Iris pigment epithelial cell (primary cell): ENCODE measurements at places on chromosomes 3 and 15.

DNA sequence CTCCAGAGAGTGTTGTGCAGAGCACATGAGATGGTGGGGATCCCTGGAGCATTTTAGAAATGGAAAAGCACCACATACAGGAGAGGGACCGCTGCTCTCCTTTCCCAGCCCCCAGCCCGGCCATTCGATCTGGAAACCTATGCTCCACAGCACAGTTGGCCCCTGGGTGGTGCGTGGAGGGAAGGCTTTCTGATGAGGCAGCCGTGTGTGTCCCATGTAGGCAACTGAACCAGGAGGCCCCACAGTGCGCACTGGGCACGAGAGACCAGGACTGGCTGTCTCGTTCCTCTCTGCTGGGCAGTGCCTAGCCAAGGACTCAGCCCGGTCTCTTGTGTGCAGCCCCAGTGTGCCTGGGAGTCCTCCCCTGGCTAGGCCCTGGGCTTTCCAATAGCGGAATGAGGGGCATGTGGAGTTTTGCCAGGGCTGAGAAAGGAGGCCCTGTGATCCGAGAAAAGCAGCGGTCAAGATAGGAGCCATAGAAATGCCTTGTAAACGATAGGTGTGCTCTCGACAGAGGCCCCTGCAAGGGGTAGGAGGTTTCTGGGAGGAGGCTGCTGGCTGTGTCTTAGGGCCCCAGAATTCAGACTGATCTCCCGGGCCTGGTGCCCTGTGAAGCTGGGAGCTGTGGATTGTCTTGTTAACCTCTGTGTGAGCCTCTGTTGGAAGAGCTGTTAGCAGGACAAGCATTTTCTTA is 39.0 kb downstream of the CHDH start:
- no peak for DNase-seq

DNA sequence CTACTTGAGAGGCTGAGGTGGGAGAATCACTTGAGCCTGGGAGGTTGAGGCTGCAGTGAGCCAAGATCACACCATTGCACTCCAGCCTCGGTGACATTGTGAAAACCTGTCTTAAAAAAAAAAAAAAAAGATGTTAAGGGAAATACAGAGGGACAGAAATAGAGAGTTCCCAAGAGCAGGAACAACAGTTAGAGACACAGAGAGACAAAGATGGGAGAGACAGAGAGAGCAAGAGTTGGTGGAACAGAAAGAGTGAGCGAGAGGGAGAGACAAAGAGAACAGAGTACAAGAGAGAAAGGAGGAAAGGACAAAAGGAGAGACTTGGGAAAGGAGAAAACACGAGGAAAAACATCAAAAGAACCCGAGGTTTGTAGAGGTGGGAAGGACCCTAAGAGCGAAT is 35.8 kb downstream of the BHLHE40 start:
- DNase-seq, result no peak

- no peak for DNase-seq
Measured at GRCh38 chr15:90902840-90903732, at the start of gene MAN2A2. Gene MAN2A2, plus strand, starts transcription at chr15:90903302. Its CDS starts 906 bp downstream, at chr15:90904208.

DNA sequence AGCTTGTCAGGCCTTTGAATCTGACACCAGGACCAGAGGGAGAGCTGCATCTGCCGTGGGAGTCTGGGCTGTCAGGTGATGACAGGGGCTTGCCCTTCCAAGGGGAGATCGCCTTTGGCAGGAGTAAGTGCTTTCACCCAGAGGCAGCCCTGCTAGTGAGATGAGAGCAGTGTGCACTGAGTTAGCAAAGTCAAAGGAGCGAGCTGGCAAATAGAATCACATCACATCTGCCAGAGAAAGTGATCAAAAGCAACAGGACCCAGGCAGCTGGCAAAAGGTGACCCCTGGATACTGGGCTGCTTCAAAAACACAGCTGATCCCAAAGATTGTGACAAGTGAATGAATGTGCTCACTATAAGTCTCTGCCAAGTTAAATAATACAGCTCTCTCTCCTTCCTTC is 36.1 kb upstream of the PYDC2 start:
- no peak for DNase-seq

GRCh38 chr3:188051801-188052168 is 102.2 kb upstream of the LPP start:
- peak; percentile 32 for DNase-seq

DNA sequence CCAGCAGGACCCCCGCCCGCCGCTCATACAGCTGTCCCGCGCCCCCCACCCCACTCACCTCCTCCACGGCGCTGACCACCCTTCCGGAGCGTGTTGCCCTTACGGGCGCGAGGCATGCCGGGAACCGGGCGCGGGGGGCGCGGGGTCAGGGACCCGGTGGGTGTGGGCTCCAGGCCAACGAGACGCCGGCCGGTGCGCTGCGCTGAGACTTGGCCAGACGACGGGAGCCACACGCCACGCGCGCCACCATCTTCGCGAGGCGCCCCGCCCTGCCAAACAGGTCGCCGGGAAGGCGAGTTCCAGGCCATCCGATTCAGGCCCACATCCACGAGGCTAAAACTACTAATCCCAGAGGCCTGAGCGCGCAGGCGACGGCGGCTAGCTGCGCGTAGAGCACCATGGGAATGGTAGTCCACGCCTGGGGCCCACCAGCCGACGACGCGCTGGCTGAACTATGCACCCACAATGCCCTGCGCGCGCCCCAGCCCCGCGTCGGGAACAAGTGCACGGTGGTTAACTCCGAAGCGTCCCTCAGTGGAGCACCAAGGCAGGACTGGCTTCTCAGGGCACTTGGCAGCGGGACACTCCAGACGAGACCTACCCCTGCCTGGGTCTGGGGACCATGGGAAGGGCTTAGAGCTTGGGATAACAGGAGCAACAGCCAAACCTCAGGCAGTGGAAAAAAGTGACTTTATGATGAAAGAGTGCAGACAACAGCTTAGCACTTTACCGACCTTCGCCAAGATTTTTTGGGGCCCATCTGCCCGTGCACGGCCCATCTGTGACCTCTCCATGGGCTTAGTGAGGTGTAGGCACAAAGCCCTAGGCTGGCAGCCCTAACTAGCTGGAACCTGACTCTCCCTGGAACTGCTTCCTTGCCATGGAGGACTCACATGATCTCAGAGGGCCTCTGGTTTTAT is at the start of gene IFRD2:
IFRD2 (minus strand) TSS at position 271 of the 920 bp plus-strand sequence; CDS start at position 116, 155 bp downstream.
- peak; percentile 98 for DNase-seq

GRCh38 chr3:174891524-174892203 is 32.5 kb downstream of the NAALADL2 start:
- DNase-seq, result peak; percentile 6

GRCh38 chr3:128433837-128434165 is 32.9 kb downstream of the DNAJB8 start:
- DNase-seq, result no peak

GRCh38 chr3:101591071-101591470 is 17.1 kb downstream of the PCNP start:
- DNase-seq, result no peak

DNA sequence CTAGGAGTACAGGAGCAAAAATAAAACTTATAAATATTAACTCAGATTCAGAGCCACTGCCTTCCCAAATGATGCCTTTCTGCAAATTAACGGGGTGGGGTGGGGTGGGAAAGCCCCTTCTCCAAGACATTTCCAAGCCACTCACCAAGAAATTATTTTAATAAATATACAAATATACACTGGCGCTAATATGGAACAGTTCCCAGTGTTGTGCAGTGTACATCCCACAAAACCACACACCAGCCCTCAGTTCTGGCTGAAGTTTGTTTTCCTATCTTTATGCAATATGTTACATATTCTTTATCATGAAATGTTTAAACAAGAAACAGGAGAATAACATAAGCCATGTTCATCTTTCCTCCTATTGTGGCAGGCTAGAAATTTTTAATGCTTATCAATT is 53.0 kb upstream of the GYG1 start:
- DNase-seq, result peak; percentile 44
